ENCODE measurements at places on chromosomes 1 and 21. TPM values are rescaled to one million over a fixed set of nuclear protein-coding genes. Genes with fewer than 3 reads are reported as not detected.

DNA sequence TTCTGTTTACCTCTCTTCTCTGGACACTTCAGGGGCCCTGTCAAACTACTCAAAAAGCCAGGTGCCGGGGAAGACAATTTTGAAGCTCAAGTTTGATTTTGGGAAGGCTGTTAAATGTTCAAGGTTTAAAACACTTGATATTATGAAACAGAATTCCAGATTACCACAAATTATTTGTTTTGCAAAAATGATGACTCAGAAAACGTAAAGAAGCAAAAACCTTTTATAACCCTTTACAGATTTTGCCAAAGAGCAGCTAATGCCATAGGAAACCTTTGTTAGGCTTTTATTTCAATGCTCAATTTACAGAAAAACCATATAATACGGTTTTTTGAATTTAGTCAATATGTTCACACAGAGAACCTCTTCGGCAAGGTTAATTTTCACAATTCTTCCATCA is 593.4 kb upstream of the ZP4 start:
- DNase-seq = no peak

DNA sequence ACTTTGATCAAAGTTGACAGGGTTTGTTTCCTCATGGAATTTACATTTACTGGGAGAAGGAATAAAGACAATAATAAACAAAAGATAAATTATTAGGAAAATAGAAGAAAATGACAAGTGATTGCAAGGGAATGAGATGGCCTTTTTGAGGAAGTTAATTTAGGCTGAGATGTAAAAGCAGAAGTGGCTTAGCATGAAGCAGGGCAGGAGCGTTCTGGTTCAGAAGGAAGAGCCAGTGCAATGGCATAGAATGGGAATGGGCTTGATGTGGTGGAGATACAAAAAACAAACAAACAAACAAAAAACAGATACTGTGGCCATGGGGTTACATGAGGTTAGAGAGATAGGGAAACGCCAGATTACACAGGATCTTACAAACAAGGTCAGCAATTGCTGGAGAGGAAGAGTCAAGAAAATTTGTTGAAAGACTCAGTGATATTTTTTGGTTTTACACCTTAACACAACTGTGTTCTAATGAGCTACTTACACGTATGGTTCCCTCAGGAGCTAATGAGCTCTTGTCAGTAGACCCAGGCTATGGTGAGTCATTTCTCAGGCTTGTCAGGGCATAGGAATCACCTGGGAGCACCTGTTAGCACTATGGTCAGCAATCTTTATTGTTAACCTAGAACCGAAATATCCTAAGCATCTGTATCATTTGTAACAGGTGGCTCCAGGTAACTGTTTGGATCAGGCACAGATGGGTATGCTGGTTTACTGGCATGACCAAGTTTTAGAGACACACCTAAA is 8.7 kb upstream of the CADM3 start:
- no peak for DNase-seq

DNA sequence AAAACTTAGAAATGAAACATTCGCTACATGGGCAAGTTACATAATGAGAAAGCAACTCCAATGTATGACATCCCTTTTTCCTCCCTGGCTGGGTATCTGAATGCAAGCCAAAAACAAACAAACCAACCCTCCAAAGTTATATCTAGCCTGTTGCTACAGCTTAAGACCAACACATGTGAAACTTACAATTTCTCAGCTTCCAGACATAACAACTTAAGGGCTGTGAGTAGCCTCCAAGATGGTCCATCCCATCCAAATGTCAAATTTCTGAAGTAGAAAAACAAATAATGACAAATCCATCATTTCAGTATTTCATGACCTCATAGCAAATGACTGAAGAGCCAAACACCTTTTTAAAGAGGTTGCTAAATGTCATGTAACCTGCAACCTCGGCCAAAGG is 19.9 kb downstream of the SETD4 start:
- no peak for DNase-seq

GRCh38 chr21:24411429-24411828 is 1195.9 kb downstream of the MRPL39 start:
- DNase-seq = no peak

DNA sequence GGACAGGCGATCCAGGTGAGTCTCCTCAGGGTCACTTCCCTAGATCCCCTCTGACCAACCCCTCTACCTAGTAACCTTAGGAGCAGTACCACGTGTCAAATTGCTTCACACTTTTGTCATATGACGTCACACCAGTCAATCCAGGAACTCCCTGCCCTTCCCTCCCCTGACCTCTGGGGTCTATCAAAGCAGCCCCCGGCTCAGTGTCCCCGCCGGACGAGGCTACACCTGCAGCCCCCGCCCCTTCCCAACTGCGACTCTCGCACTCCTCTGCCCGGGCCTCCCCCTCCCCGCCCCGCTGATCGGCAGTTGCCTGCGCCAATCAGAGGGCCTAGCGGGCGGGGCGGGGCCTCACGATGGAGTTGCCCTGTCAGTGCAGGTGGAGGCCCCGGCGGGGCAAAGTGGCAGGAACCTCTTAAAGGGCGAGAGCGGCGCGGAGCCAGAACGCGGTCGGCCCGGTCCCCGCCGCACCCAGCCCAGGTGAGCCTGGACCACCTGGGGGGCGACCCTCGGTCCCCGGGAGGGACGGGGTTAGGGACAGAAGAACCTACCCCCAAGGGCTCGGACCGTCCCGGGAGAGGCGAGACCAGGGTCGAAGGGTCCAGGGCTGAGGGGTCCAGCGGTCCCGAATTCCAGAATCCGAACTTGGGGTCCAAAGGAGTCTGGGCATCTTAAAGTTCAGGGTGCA is 27.5 kb upstream of the EPB41 start:
- DNase-seq = peak; percentile 91

DNA sequence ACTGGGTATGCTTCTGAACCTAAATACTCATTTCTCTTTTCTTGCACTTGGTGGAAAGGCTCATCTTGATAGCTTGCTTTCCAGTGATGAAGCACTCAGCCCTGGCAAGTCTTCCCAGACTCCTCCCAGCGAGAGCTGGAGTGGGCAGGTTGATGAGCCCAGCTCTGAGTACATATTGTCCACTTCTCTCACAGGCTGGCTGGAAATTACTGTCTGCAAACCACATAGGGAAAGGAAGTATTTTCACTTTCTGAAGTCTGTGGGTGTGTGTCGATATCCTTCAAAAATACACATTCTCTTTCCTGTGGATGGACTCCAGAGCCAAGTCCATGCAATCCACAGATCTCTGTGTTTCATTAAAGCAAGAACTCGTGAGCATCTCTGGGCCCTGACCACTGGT is 38.7 kb upstream of the CNTN2 start:
- DNase-seq = no peak

- no peak for DNase-seq
Measured at GRCh38 chr1:223774134-223774814, 61.9 kb downstream of the CAPN2 start.

- no peak for DNase-seq
Measured at GRCh38 chr1:167551362-167551761, 2.2 kb downstream of the CREG1 start.

The AGMAT gene
- 8.4 TPM for total RNA-seq

The NMNAT2 gene
- 0.87 TPM for total RNA-seq

The CACHD1 gene
- total RNA-seq = 3.7 TPM

The E2F2 gene
- total RNA-seq = 8.6 TPM

The FMO1 gene
- not detected for total RNA-seq

Data from mucosa of descending colon (tissue), 3 donors.